ENCODE measurements at places on chromosomes 6 and 20.

DNA sequence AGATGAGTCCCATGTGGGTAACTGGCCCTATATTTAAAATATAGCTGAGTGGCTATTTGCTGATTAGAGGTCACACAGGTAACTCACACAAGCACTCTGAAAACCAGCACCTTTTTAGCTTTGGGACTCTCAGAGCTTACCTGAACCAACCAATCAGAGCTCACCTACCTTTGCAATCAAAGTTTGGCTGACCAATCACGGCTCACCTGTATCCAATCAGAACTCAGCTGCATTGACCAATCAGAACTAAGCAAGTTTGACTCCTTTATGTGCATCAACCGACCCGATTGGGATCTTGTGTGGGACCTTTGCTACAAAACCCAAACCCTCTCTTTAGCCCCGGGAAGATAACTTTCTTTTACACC is 106.8 kb upstream of the NXT1 start:
- DNase-seq: no peak

- DNase-seq: no peak
These were observed 95.3 kb upstream of the RSPO3 start for GRCh38 chr6:127023001-127023778.

DNA sequence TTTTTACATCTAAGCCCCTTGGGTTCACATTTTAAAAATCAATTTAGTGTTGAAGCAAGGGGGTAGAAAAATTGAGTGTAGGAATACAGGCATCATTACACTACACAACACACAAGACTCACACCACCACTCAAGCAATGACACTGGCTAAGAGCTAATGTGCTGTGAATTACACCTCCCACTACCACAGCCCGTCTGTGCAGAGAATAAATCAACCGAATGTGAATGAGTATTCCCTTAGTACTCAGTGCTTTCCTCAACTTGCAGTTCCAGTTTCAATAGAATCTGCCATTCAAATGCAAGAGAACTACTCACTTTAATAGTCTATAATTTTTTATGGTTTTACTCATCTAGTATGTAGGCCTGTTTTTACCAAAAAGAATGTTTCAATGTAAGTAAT is 114.4 kb downstream of the PDSS2 start:
- DNase-seq: no peak

- no peak for DNase-seq
These were observed 1.4 kb upstream of the RBPJL start for GRCh38 chr20:45305262-45305661.

DNA sequence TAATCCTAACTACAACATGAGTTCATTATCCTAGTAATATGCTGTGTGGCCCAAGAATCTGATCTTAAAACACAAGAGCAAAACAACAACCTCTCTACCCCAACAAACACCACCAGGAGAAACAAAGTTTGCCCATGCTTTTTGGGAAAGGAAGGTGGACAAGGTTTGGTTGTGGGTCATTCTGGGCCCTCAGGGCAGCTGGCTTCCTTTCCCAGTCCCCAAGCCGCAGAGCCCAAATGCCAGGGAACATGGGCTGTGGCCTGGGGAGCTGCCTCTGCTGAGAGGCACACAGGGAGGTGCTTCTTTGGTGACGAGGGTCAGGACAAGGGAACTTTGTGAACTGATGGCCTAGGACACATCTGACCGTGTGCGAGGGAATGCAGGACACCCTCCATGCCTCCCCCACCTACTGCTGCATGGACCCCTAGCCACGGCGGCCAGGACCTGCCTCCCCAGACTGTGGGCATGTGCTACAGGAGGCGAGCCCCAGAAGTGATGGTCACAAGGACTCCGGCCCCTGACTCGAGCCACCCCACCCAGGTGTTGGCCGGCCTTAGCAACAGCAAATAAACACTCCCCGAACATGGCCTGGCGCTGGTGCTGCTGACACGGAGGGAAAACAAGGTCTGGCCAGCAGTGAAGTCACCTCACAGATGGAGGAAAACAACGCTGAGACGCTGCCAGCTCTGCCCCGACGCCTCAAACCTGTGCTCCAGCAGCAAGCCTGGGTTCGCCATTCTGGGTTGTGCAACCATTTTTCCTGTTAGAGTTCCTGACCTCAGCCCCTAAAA is 55.6 kb downstream of the RRBP1 start:
- no peak for DNase-seq

- no peak for DNase-seq
These were observed 7.8 kb downstream of the CUL9 start for GRCh38 chr6:43189776-43190304.

GRCh38 chr6:157433678-157434081 is 52.7 kb downstream of the ZDHHC14 start:
- DNase-seq: no peak

DNA sequence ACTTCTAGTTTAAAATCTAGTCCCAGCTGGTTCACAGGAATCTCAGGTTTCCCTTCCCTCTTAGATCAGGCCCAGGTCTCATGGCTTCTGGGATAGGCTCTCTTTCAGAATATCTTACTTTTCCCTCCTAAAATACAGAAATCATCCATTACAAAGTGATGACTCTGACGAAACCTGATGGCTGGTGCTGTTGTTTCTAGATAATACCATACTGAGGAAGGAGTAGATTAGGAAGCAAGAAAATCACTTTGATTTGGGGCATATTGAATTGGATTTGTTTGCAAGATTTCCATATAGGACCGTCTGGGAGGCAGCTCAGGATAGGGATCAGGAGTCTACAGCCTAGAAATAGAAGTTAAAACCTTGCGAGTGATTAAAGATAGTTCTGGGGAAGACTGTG is 3.6 kb downstream of the ZKSCAN3 start:
- DNase-seq: no peak

GRCh38 chr6:170281331-170282292 is 9.3 kb downstream of the DLL1 start:
- DNase-seq: no peak

- DNase-seq: no peak
These were observed 2.5 kb downstream of the RREB1 start for GRCh38 chr6:7110092-7110792.

- DNase-seq: no peak
These were observed 161.8 kb downstream of the MTHFD1L start for GRCh38 chr6:151027295-151027747.

- DNase-seq: no peak
These were observed 146.7 kb upstream of the ATXN1 start for GRCh38 chr6:16907991-16908390.

DNA sequence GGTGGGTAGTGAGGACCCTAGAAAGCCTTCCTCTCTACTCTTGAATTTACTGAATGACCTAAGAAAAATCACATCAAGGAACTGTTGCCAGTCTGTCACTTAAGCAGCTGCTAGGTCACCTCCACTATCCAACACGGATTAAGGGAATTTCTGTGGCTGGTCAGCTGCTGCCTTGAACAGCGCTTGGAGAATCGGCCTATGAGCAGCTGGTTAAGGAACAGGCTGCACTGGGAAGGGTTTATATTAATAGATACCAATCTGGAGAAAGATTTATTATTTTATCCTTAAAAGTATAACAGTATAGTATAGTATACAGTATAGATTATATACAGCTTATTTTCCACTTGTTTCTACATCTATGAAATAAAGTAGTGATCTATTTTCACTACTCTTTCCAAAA is 6.5 kb downstream of the PTPRK start:
- no peak for DNase-seq

- peak; percentile 20 for DNase-seq
These were observed 32.5 kb upstream of the DLGAP4 start for GRCh38 chr20:36273414-36274180.

DNA sequence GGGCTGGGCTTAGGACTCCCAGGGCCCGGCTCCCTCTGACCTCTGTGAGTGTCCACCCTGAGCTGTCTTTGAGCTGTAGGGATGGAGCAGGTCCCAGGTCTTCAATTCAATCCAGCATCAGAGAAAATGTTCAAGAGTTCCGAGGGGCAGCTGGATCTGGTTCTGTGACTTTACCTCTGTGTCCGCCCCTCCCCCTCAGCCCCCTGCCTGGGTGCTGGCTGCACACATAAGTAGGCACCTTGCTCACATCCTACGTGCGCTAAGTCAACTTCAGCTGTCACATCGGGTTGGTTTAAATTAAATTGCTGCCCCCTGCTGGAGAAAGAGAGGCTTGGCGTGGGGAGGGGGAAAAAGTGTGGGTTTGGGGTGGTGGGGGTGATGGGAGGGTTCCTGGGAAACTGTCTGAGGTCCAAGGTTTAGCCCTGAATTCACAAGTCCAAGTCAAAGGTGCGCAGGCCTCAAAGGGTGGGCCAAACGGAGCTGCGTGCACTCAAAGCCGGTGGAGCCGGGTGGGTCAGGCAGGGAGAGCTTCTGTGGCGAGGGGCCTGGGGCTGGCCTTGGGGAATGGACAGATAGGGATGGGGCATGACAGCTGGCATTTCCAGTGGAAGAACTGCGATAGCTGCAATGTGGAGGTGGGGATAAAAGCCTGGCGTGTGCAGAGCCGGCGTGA is 3.0 kb downstream of the WFDC5 start:
- DNase-seq: peak; percentile 41

DNA sequence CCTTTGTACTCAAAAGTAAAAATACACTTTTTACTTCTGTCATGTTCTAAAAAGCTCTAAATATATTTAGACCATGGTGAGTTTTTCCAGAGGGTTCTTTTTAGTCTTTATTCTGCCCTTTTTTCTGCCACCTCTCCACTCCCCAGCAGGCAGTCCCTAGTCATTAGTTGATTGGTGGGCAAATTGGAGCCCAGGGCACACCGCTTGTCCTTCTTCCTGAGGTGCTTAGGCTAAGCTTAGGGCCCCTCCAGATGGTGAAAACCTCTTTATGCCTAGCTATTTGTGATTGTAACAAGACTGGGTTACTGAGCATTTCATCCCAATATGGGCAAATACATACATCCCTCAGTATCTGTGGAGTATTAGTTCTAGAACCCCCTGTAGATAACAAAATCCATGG is 6.2 kb downstream of the TREML1 start:
- no peak for DNase-seq

DNA sequence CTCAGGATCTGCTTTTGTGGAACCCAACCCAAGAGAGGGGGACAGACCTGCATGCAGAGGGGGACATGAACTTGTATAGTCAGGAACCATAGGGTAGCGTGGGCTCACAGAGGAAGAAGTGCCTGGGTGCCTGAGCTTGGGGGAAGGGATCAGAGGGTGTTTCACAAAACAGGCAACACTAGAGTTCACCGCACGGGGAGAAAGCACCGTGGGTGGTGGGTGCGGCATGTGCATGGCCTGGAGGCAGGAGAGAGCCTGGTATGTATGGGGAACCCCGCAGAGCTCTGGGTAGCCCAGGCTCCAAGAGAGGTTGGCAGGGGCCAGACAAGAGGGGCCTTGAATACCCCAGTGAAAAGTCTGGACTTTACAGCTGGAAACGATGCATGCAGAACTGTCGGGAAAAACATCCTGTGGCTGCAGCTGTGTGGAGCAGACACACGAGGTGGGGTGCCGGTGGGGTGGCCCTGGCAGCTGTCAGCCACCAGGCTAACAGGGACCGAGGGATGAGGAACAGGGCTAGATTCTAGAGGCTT is 6.7 kb upstream of the EMILIN3 start:
- no peak for DNase-seq

GRCh38 chr20:36225666-36226065 is 10.6 kb upstream of the AAR2 start:
- no peak for DNase-seq

DNA sequence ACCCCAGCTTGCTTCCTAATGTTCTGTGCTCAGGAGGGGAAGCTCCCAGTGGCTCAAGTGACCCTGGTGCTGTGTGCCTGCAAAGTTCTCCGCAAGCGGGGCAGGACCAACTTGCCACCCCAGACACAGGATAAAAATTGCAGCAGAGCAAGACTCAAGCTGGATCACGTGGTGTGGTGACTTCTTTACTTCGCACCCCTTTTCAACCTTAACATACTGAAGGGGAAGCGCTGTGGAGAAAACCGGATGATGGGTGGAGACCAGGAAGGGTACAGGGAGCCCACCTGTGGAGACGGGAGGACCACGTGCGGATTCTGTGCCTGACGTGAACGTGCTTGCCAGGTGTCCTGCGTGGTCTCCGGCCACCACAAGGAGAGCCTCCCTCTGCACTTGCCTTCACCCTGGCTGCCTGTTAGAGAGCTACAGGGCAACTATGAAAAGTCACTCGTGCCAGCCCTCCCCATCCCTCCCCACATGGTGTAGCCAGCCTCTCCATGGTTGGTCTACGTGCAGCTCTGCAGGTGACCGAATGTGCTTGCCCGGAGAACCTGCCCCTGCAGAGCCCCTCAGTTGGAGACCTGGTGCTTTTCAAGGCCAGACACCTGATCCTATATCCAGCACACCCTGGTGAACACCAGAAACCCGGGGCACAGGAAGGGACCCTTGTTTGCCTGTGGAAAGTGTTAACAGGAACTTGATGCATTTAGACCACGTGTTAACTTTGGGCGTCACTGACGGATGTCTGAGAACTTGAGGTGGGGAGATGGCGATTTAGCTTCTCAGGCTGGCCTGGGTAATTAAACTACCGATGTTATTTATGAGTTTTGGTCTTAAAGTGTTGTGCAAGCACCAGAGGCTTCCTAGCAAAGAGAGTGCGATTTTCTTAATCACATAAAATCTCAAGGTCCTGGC is 23.9 kb upstream of the DACT2 start:
- no peak for DNase-seq

GRCh38 chr6:167472880-167473279 is 148.0 kb downstream of the TTLL2 start:
- DNase-seq: no peak

DNA sequence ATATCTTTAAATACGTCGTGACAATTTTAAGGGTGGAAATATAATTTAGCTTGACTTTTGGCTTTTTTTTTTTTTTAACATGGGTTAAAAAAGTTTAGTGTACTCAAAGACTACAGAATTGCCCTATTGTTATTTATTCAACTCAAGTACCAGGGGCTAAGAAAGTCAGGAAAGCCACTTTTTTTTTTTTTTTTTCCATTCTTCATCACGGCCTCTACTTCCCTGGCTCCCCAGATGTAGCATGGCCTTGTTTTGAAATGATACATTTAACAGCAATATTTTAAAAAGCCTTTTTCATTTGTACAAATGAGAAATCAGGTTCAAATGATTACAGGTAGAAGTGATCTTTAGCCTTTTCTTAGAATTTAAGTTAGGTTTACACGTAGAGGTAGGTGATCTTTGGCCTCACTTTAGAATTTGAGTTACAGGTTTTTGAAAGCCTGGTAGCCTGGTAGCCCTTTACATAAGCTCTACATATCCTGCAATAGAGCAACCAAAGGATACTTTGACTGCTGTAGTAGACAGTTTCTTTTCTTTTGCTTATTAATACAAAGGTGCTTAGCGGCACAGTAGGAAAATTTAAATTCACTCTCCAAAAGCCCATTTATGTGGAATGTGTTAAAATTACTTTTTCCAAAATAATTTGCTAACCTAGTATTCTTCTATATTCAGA is 160.5 kb upstream of the MMS22L start:
- no peak for DNase-seq

GRCh38 chr6:75118925-75119515 is 86.8 kb downstream of the COL12A1 start:
- DNase-seq: no peak

Data from germinal center (tissue), 1 donor.